ENCODE measurements at places on chromosomes 4 and X. TPM values are rescaled to one million over a fixed set of nuclear protein-coding genes. Genes with fewer than 3 reads are reported as not detected.

DNA sequence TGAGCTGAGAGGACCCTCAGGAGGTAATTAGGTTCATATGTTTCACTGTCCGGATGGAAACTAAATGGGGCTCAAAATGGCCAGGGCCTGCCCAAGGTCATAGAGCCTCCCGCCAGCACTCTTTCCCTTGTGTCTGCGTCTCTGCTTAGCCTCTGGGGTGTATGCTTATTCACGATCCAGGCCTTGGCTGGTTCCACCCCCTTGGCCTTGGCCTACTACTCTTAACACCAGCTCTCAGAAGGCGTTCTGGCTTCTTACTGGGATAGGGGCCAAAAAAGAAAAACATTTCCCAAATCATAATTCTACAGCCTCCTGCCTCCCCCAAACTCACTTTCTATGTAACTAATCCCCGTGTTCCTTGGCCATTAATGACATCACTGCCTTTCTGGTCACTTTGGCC is 68.8 kb downstream of the RTL5 start:
- DNase-seq = no peak
- no peaks in the 10 kb centered on the region for H3K36me3 ChIP-seq
- H3K4me3 ChIP-seq = no peak overlapping the region
- H3K27me3 ChIP-seq = peaks cover 67% of the 10 kb centered on the region

CPZ gene
- not detected for total RNA-seq

- no peaks in the 10 kb centered on the region for H3K4me1 ChIP-seq
- H3K36me3 ChIP-seq = no peaks in the 10 kb centered on the region
- no peak overlapping the region for H3K27ac ChIP-seq
- H3K4me3 ChIP-seq = no peak overlapping the region
- H3K27me3 ChIP-seq = peaks cover 28% of the 10 kb centered on the region
These were observed 142.4 kb downstream of the AMELX start for GRCh38 chrX:11435568-11435967.

PCDH7 gene
- not detected for total RNA-seq

DNA sequence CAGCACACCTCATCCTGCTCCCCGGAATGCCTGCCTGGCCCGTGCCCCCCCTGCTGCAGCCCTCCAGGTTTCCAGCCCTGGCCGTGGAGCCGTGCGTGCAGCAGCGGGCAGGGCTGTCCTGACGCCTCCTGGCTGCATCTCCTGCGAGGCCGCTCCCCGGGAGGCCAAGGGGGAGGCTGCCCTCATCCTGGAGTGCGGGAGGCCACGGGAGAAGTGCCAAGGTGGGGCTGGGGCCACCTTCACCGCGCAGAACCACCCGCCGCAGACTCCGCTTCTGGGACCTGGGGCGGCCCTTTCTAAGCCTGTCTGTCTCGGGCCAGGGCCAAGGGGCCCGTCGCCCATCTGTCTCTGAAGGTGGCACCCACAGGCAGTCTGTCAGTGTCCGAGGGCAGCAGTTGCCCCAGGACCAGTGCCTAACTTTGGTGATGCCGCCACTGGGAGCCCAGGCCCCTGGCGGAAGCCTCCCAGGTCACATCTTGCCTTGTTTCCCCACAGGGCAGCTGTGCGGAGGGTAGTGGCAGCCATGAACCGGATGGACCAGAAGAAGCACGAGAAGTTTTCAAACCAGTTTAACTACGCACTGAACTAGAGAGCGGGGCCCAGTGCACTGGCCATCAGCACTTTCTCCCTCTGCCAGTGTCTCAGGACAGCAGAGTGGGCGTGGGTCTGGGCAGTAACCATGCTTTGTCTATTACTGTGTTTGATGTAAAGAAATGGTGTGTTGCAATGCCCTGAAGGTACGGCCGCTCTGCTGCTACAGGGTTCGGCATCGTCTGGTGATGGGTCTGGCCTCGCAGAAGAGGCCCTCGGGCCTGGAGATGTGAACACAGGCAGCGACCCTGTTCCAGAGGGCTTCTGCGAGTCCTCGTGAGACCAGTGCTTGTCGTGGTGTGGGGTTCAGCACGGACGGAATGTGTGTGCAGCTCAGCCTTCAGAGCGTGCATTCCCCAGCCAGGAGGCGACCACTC is 20.6 kb downstream of the NKX1-1 start:
- no peak for DNase-seq
- H3K4me3 ChIP-seq = no peak overlapping the region
- no peak overlapping the region for H3K27ac ChIP-seq
- H3K27me3 ChIP-seq = no peaks in the 10 kb centered on the region

SPARCL1 gene
- not detected for total RNA-seq

- H3K27ac ChIP-seq = no peak overlapping the region
- H3K36me3 ChIP-seq = no peaks in the 10 kb centered on the region
- no peak for DNase-seq
- no peaks in the 10 kb centered on the region for H3K4me1 ChIP-seq
These were observed 1021.1 kb downstream of the STIM2 start for GRCh38 chr4:27881705-27882104.

DNA sequence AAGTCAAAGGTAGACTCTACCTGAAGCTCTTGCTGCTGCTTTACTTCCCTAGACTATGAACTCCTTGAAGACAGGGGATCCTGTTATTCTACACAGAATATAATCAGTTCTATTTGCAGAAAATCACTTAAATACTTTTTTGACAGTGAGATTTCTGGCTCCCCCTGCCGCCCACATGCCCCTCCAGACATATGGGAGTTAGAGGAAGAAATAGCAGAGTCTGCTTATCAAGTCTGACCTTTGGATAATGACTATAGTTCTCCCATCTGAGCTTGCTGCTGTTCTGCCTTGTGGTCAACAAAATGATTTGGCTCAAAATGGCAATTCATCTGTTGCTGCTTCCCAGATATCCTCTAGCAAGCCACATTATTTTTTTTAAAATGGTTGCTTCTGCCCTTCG is 101.1 kb downstream of the ENOX2 start:
- no peaks in the 10 kb centered on the region for H3K4me1 ChIP-seq
- H3K36me3 ChIP-seq = no peaks in the 10 kb centered on the region
- H3K27me3 ChIP-seq = no peaks in the 10 kb centered on the region
- H3K27ac ChIP-seq = no peak overlapping the region

GRCh38 chr4:22901631-22902030 is 208.9 kb downstream of the GBA3 start:
- no peak for DNase-seq
- no peak overlapping the region for H3K4me3 ChIP-seq
- H3K36me3 ChIP-seq = no peaks in the 10 kb centered on the region
- H3K27me3 ChIP-seq = peaks cover 7% of the 10 kb centered on the region

RHOH gene
- total RNA-seq = 182 TPM

C4orf50 gene
- 0.95 TPM for total RNA-seq

DNA sequence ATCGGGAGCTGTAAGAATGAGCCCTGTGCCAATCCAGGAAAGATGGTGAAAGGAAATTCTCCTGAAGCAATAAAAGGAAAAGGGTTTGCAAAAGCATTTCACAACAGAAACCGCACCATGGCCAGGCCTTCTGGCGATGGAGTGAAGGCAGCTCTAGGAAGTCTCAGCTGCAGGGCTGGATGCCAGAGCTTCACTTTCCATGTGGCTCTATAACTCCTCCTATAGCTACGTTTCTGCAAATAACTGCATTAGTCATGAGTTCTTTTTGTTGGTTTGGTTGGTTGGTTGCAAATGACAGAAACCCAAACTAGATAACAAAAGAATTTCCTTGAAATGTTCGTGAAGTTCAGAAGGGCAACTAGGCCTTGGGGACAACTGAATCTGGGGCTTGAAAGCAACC is 84.6 kb downstream of the RELL1 start:
- H3K36me3 ChIP-seq = no peaks in the 10 kb centered on the region
- H3K4me3 ChIP-seq = peak overlapping the region; percentile 46
- peaks cover 34% of the 10 kb centered on the region for H3K4me1 ChIP-seq
- H3K27ac ChIP-seq = peak overlapping the region; percentile 52
